Esophagus squamous epithelium (tissue), 5 donors: ENCODE measurements at places on chromosomes 7 and 10.

- no peak for DNase-seq
Observed at GRCh38 chr7:158811894-158812293, 17.4 kb downstream of the ESYT2 start.

DNA sequence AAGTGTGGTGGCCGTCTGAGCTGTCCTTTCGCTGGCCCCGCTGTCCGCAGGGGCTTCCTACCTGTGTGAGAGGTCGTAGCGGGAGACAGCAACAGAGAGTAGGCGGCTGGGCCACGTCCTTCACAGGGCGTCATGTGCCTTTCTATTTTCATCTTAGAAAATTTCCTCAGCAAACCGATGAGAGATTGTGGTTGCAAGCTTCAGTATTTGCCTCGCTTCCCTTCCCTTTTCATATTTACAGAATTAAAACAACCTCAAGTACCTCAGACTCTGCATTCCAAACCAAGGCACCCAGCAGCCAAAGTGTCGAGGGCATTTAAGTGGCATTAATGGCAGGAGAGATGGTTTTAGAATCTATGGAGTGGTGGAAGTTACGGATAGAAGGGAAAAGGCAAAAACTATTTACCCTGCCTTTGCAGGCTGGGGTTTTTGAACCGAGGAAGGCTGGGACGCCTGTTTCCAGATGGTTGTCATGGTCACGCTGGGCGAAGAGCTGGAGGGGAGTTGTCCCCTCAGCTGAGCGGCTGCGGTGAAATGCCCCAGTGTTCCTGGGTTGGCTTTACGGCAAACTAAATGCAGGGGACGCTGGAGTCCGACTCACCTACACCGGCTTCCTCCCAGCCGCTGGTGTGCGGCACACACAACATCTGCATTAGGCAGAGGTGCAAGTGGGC, 41.9 kb downstream of the WIPI2 start:
- no peak for DNase-seq

DNA sequence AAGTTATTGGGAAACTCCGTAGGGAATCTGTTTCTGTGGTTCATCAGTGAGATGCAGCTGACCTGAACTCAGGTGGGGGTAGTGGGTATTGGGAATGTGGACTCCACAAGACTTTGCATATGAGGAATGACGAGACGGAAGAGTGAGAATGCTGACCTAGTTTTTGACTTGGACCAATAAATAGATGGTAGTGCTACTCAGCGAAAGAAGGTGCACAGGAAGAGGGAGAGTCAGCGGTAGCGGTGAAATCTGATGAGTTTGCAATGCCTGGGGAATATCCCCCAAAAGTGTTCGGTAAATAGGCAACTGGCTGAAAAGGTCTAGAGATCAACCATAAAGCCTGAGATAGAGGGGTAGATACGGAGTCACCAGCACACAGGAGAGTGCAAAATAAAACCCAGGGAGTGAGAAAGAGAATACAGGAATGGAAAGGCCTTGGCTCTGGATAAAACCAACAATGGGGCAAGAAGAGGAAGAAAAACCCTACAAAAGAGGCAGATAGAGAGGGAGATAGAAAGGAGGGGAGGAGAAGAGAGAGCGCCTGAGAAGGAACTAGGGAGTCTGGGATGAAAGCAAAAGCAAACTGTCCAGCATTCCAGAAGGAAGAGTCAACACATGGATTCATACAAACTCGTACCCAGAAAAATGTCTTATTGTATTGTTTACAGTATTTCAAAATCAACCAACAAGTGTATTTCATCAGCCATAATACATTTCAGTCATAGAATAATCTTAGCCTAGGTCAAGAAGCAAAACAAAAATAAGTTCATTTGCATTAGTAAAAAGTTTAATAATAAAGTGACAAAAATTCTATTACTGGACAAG, 5.4 kb downstream of the ARHGAP21 start:
- no peak for DNase-seq

GRCh38 chr10:119903946-119904666, 11.6 kb downstream of the SEC23IP start:
- no peak for DNase-seq

DNA sequence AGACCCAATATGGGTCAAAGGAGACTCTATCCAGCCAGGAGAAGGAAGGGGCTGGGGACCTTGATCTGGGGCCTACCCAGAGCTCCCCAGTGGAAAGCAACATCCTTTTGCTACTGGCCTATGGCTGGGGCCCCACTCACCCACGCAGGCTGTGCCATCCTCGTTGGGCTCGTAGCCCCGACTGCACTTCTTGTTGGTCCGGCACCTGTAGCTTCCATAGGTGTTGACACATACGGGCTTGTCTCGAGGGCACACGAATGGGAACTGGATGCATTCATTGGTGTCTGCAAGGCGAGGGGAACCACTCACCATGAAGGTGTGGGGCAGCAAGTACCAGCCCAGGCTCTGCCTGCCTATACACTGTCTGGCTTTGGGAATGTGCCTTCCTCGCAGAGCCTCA, 30.5 kb downstream of the GOLGA7B start:
- no peak for DNase-seq

GRCh38 chr7:88201305-88201704, 18.5 kb downstream of the SRI start:
- no peak for DNase-seq

GRCh38 chr7:44333911-44334733, 8.7 kb upstream of the CAMK2B start:
- DNase-seq = no peak
